ENCODE measurements at places on chromosomes 4 and X. TPM values are rescaled to one million over a fixed set of nuclear protein-coding genes. Genes with fewer than 3 reads are reported as not detected.

Gene GABRB1
- not detected for total RNA-seq

Gene OPHN1
- 9.8 TPM for total RNA-seq

Gene NXF2
- total RNA-seq = not detected

Gene STS
- 11.6 TPM for total RNA-seq

Gene CRMP1
- total RNA-seq = 6.1 TPM

Gene PITX2
- total RNA-seq = not detected

DNA sequence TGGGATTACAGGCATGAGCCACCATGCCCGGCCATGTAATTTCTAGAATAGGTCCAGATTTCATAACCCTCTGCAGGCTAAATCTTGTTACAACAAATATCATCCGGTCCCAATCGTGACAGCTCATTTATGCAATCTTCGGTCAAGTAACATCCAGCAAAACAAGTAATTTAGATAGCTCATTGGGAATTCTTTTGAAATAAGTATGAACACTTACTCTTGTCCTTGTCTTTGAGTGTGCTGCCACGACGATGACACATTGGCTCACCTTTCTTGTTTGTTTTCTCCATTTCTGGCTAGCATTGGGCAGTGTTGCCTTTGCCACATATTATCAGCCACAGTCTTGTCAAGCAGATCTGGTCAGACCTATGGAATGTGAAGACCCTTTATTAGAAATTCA lies 92.0 kb downstream of the PHEX start:
- H3K27ac ChIP-seq = no peak overlapping the region
- H3K36me3 ChIP-seq = no peaks in the 10 kb centered on the region
- H3K27me3 ChIP-seq = no peaks in the 10 kb centered on the region
- H3K4me1 ChIP-seq = no peaks in the 10 kb centered on the region
- H3K4me3 ChIP-seq = no peak overlapping the region
- DNase-seq = no peak

GRCh38 chr4:5526080-5526846 lies 182.1 kb downstream of the EVC2 start:
- H3K27ac ChIP-seq = no peak overlapping the region
- no peak overlapping the region for H3K4me3 ChIP-seq
- no peaks in the 10 kb centered on the region for H3K27me3 ChIP-seq
- peaks cover 3% of the 10 kb centered on the region for H3K4me1 ChIP-seq

GRCh38 chrX:39822133-39822748 lies 275.5 kb downstream of the BCOR start:
- no peaks in the 10 kb centered on the region for H3K4me1 ChIP-seq
- H3K27ac ChIP-seq = no peak overlapping the region
- no peak overlapping the region for H3K4me3 ChIP-seq

- H3K27ac ChIP-seq = no peak overlapping the region
- H3K4me3 ChIP-seq = no peak overlapping the region
- H3K36me3 ChIP-seq = no peaks in the 10 kb centered on the region
- H3K27me3 ChIP-seq = no peaks in the 10 kb centered on the region
- no peak for DNase-seq
Measured at GRCh38 chrX:7071390-7071789, 76.1 kb upstream of the STS start.

GRCh38 chr4:53852343-53852742 lies 212.1 kb downstream of the CHIC2 start:
- no peak for DNase-seq
- H3K4me1 ChIP-seq = no peaks in the 10 kb centered on the region
- H3K36me3 ChIP-seq = no peaks in the 10 kb centered on the region
- no peaks in the 10 kb centered on the region for H3K27me3 ChIP-seq

DNA sequence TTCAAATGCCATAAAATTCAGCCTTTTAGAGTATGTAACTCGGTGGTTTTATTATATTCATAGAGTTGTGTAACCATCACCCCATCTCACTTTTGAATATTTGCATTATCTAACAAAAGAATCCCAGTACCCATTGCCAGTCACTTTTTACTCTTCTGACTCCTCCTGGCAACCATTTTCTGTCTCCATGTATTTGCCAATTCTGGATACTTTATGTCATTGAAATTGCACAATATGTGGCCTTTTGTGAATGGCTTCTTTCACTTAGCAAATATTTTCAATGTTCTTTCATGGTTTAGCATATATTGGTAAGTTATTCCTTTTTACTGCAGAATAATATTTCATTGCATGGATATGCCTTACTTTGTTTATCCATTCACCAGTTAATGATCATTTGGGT lies 79.9 kb downstream of the SLIT2 start:
- H3K4me1 ChIP-seq = no peaks in the 10 kb centered on the region
- H3K27me3 ChIP-seq = no peaks in the 10 kb centered on the region
- H3K4me3 ChIP-seq = no peak overlapping the region
- no peak overlapping the region for H3K27ac ChIP-seq
- H3K36me3 ChIP-seq = no peaks in the 10 kb centered on the region

DNA sequence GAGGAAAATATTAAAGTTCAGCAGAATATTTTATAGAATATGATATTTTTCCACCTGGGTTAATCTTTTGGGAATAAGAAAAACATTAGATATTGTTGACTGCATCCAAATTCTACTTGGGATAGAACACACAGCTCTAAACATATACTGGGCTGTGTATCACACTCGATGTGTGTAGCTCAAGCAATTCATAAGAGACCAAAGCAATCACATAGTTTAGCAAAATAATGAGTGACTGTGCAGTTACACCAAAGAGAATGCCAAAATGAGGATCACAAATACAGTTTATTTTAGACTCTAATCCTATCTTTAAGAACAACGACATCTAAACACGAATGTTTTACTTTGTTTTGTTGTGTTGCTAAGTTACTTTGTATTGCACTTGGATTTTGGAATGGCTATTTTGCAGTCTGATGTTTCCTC lies 101.2 kb downstream of the CBR4 start:
- H3K4me3 ChIP-seq = no peak overlapping the region
- no peak overlapping the region for H3K27ac ChIP-seq
- H3K36me3 ChIP-seq = peaks cover 61% of the 10 kb centered on the region
- peaks cover 3% of the 10 kb centered on the region for H3K4me1 ChIP-seq
- H3K27me3 ChIP-seq = no peaks in the 10 kb centered on the region

Measured in upper lobe of right lung (tissue), 1 donor.